ENCODE measurements at places on chromosomes 4 and X.

GRCh38 chrX:69063486-69063885, 101.8 kb downstream of the PJA1 start:
- no peak for DNase-seq

GRCh38 chr4:72942565-72942964, 127.0 kb downstream of the COX18 start:
- DNase-seq: no peak

DNA sequence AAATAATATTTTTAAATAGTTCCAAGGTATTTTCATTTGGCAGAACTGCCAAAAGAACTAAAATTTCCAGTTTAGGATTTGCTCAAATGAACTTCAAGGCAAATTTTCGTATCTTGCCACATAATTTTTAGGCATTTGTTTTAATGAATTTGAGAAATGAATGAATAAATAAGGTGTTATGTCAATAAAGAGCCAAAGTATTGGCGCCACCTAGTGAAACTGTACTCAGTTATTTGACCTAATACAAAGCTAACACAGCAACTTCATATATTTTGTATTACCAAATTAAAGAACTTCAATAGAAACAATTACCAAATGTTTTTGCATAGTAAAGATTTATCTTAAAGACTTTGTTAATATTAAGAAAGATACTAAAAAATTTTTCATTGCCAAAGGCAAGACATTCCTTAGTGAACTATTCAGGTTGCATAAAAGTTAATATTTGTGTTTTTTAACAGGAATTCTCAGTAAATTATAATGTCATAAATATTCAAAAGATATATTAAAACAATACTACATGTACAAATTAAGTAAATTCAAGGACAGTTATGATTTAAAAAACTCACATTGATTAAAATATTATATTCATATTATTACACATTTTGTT, 50.3 kb downstream of the STPG2 start:
- no peak for DNase-seq

DNA sequence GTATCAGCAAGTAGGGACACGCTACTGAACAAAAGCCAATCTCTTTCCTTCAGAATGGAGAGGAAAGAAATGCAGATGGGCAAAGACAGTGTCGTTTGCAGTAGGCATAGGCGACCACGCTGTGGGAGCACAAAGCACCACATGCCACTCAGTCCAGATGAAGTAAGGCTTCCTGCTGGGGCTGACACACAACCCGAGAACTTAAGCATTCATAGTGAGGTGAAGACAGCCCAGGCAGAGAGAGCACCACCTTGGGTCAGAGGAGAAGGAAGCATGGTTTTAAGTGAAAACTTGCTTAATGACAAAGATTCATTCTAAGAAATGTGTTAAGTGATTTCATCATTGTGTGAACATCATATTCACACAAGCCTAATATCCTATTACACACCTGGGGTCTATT, 238.8 kb downstream of the MGST2 start:
- DNase-seq: no peak

- DNase-seq: no peak
Observed at GRCh38 chr4:84378983-84379382, 120.1 kb downstream of the NKX6-1 start.

Measured in effector memory CD4-positive, alpha-beta T cell (primary cell).